A549 treated with ZK216348 at 1 μM for 4 hours (cell line): ENCODE measurements at places on chromosomes 4 and X. TPM values are rescaled to one million over a fixed set of nuclear protein-coding genes. Genes with fewer than 3 reads are reported as not detected.

Gene MAGED4
- total RNA-seq, result 0.24 to 15.1 TPM (median 11.3 TPM) in 5 replicates

Gene MAGEE1
- total RNA-seq, result 3.3 to 4.6 TPM (median 4.4 TPM) in 5 replicates

Gene ARHGAP36
- total RNA-seq, result not detected in 5 replicates

Gene ALAS2
- total RNA-seq, result not detected in 5 replicates

Gene ARL9
- total RNA-seq, result not detected in 5 replicates

Gene NIPAL1
- 0.23 to 1.7 TPM (median 0.52 TPM) in 5 replicates for total RNA-seq

Gene VMA21
- total RNA-seq, result 18.3 to 27.1 TPM (median 22.5 TPM) in 5 replicates

Gene F11
- not detected in 5 replicates for total RNA-seq

Gene NRK
- total RNA-seq, result not detected in 5 replicates

Gene SLC34A2
- 0.19 TPM in 1 of 5 replicates, not detected in the others for total RNA-seq

Gene SPACA5
- not detected in 5 replicates for total RNA-seq

Gene OTOP1
- total RNA-seq, result not detected in 5 replicates

Gene ARR3
- not detected in 5 replicates for total RNA-seq

Gene GRPEL1
- 60.4 to 75.1 TPM (median 72.1 TPM) in 5 replicates for total RNA-seq

Gene TCEAL6
- total RNA-seq, result not detected in 5 replicates

Gene SYTL5
- 0.16 to 0.40 TPM (median 0.31 TPM) in 5 replicates for total RNA-seq

Gene LEF1
- total RNA-seq, result not detected in 5 replicates

Gene SPP1
- total RNA-seq, result 132 to 218 TPM (median 161 TPM) in 5 replicates

Gene GPR143
- total RNA-seq, result 0.20 to 0.56 TPM (median 0.46 TPM) in 3 of 5 replicates, not detected in the others

Gene ODAPH
- 1.6 TPM in 1 of 5 replicates, not detected in the others for total RNA-seq

Gene RBM46
- not detected in 5 replicates for total RNA-seq

Gene KDR
- 0.05 to 0.11 TPM (median 0.09 TPM) in 3 of 5 replicates, not detected in the others for total RNA-seq

Gene PARM1
- total RNA-seq, result 0.41 to 0.60 TPM (median 0.48 TPM) in 5 replicates

Gene MRPL1
- total RNA-seq, result 17.0 to 26.9 TPM (median 24.2 TPM) in 5 replicates

Gene CENPI
- 8.2 to 14.1 TPM (median 12.5 TPM) in 5 replicates for total RNA-seq

Gene IL15
- 5.9 to 16.3 TPM (median 14.6 TPM) in 5 replicates for total RNA-seq

Gene OPN1MW
- not detected in 5 replicates for total RNA-seq

Gene FGF13
- total RNA-seq, result not detected in 5 replicates

Gene WDR17
- total RNA-seq, result 1.5 to 2.6 TPM (median 1.8 TPM) in 5 replicates

Gene GSX2
- not detected in 5 replicates for total RNA-seq

Gene LRP2BP
- 0.05 to 0.28 TPM (median 0.17 TPM) in 4 of 5 replicates, not detected in the other for total RNA-seq

Gene NSUN7
- total RNA-seq, result 0.13 to 0.65 TPM (median 0.57 TPM) in 5 replicates

Gene TRIM61
- total RNA-seq, result not detected in 5 replicates

Gene LDB2
- total RNA-seq, result not detected in 5 replicates

Gene TAPT1
- total RNA-seq, result 11.6 to 20.2 TPM (median 16.7 TPM) in 5 replicates

Gene S100G
- total RNA-seq, result not detected in 5 replicates

Gene UBQLN2
- total RNA-seq, result 18.9 to 25.0 TPM (median 23.6 TPM) in 5 replicates
